ENCODE measurements at places on chromosomes 6 and 20.

DNA sequence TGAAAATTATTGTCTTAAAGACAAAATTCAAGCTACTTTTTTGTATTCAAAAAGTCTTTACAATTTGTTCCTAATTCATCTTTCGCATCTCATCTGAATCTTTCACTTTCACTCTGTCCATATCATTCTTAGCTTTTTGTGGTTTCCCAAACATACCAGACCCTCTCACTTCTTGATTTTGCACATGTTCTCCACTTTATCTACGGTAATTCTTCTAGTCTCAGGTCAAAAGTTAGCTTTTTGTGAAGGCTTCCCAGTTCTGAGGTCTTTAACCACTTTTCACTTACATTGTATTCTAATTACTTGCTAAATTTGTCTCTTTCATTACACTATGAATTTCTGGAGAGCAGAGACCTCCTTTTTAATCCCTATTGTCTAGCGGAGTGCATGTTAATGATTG, 34.6 kb upstream of the EPHA7 start:
- DNase-seq, result no peak

DNA sequence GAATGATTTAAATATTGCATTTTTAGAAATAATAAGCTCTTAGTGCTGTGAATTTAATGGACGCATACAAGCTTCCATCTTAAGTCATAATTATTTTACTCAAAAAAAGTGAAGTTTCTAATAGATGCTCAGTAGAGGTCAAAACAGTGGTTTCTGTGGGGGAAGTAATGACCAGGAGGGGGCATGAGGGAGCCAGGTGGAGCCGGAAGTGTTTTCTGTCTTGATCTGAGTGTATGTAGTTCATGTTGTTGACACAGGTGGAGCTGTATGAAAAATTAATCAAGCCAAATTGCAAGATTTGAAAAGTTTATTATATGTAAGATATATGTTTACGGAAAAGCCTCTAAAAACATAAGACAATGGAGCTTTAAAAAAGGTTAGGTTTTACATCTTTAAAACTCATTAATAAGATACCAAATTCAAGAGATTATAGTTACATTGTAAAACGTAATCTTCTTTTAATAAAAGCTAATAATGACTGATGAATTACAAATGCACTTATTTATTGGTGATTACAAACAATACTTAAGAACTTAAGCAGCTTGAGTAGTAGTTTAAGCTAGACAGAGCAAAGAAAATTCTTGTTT, 68.0 kb downstream of the PLAGL1 start:
- DNase-seq, result peak; percentile 32

- DNase-seq, result no peak
These were observed 258.5 kb upstream of the CDH4 start for GRCh38 chr20:60993433-60994044.

DNA sequence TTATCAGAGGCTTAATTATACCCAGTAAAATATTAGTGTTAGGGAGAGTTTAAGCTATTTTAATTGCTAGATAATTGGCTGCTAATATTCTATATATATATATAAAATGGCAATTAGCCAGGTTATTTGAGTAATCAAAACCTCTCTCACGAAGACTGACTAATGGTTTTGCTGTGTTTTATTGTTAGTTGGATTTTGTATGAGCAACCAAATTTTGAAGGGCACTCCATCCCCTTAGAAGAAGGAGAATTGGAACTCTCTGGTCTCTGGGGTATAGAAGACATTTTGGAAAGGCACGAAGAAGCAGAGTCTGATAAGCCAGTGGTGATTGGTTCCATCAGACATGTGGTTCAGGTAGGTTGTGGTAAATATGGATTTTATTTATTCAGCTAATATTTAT, 102.2 kb downstream of the RTN4IP1 start:
- DNase-seq, result no peak

- no peak for DNase-seq
These were observed 3.1 kb downstream of the FBXL4 start for GRCh38 chr6:98944598-98945081.

DNA sequence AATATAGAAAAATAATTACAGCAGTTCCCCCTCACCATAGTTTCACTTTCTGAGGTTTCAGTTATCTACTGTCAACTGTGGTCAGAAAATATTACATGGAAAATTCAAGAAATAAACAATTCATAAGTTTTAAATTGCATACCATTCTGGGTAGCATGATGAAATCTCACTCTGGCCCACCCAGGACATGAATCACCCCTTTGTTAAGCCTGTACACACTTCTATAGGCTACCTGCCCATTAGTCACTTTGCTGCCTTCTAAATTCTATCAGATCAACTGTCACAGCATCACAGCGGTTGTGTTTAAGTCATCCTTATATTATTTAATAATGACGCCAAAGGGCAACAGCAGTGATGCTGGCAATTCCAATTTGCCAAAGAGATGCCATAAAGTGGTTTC, 140.3 kb upstream of the RUNX2 start:
- DNase-seq, result no peak

- DNase-seq, result no peak
These were observed 352.1 kb downstream of the MMUT start for GRCh38 chr6:49110916-49111315.

DNA sequence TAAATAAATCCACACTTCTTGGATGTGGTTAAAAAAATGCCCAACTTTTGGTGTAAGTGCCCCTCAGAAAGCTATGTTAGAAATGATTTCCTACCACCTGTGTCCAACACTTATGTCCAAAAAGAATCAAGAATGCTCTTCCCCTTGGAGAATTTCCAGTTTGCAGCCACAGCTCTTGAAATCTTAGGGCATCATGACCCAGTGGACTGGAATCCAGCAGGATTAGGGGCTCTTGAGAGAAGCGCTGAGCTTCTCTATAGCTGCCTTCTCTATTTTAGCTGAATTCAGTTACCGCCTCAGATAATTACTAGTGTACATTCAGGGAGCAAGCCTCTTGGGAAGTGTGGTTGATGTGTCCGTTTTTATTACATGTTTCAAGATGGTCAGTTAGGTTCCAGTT, 2.5 kb downstream of the PHACTR1 start:
- DNase-seq, result no peak

- DNase-seq, result no peak
These were observed 6.3 kb upstream of the HINT3 start for GRCh38 chr6:125950293-125950692.

GRCh38 chr20:44001667-44002596, 87.3 kb downstream of the TOX2 start:
- no peak for DNase-seq

GRCh38 chr6:38438097-38438496, 201.6 kb downstream of the BTBD9 start:
- DNase-seq, result no peak

DNA sequence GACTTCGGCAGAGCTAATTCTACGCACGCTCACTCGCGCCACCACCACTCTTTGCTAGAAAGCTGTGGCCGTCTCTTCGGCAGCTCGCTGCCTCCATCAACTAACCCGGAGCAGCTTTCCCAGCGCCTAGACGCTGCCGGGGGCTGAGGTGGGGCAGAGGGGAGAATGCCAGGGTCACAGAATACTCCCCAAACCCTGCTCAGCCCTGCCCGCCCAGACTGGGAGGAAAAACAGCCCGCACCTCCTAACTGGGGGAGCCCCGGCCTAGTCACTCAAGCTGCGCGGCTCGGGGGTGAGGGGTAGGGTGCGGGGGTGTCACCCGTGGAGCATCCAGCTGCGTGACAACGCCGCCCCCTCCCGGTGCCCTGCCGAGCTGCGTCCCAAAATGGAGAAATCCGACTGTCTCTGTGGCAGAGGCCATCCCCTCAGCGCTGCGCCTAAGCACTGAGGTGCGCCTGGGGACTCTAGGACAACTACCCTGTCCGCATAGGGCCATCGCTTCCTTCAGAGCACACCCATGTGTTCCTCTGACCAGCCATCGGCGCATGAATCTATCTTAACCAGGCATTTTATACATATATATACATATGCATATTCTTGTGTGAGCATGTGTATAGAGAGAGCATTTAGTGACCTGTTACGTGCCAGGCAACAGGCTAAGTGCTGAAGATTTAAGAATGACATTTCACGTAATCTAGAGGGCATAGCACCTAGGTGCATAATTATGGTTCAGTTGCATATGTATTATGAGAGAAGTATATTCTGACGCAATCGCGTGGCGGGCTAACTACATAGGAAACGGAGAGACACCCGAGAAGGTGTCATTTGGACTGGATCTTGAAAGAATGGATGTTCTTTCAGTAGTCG, 1.5 kb upstream of the TENT5A start:
- DNase-seq, result peak; percentile 83

DNA sequence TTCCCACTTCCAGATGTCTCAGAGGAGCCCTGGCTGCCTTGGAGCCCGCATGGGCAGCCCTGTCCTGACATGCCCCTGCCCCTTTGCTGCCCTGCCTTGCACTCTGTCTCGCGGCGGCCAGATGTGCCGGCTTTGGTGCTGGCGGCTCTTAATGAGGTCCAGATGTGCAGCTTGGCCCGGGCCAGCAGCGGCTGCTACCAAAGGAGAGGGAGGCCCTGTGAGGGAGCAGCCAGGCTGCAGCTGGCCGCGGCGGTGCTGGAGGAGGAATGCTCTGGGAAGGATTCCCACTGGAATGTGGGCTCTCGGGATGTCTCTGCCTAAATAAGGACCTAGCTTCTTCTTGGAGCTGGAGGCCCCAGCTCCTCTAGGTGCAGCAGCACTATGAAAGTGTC, 72.4 kb downstream of the FGD2 start:
- DNase-seq, result no peak

- no peak for DNase-seq
These were observed 112.1 kb upstream of the TMEM170B start for GRCh38 chr6:11425431-11425871.

- no peak for DNase-seq
These were observed 100.8 kb downstream of the CAP2 start for GRCh38 chr6:17494177-17494576.

DNA sequence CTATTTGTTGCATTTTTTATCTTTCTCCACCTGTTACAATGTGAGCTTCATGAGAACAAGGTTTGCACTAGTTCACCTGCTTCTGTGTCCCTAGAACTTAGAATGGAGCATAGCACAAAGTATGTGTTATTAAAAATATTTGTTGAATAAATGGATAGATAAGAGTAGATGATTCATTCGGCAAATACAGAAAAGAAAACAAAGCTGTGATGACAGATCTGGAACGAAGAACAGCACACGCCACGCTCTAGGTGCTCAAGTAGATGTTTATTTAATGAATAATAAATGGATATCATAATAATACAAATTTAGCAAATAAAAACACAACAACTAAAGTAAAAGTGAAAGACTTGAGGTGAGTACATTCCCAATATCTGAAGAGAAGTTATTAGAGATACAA, 273.1 kb downstream of the HAO1 start:
- no peak for DNase-seq

GRCh38 chr6:168620578-168620977, 179.6 kb downstream of the SMOC2 start:
- no peak for DNase-seq

- DNase-seq, result no peak
These were observed 64.6 kb downstream of the SYNE1 start for GRCh38 chr6:152572338-152573088.

DNA sequence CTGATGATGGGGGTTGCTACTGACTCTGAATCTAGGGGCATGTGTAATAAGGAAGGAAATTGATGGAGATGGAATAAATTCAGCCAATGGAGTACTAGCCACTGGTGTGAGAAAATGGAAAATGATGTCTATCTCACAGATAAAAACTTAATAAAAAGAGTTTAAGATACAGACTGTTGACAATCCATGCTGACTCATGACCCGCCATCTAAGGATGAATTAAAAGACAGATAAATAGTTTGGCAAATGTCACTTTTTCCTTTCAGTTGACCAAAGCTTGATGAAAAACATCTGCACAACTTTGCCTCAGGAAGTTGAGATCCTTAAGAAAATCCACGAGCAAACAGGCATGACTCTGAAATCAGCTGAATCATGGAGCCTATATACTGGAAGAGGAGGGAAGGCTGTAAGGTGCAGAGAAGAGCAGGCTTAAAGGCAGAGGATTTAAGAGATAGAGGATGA, 82.6 kb upstream of the BMP5 start:
- DNase-seq, result no peak

DNA sequence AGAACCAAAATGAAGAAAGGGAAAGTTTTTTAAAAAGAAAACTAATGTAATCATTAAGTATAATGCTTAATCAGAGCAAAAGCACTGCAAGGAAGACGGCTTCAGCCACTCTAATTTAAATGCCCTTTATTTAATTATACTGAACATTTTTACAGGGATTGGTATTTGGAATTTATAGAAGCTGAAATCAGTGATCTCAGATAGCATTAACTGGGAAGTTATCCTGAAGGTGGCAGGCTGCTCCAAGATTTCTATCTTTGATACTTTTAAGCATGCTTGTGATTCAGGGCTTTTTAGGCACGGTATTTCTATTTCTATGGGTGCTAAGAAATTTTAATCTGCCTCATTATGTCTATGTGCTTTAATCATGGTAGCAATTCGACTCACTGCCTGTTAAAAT, 1.3 kb upstream of the NDUFAF4 start:
- no peak for DNase-seq

- DNase-seq, result no peak
These were observed 40.1 kb upstream of the AKIRIN2 start for GRCh38 chr6:87742106-87742505.

- no peak for DNase-seq
These were observed 165.3 kb upstream of the PREP start for GRCh38 chr6:105568142-105568541.

- DNase-seq, result no peak
These were observed 7.9 kb upstream of the BLCAP start for GRCh38 chr20:37535443-37536132.

- DNase-seq, result no peak
These were observed 4.2 kb downstream of the SYNDIG1 start for GRCh38 chr20:24473435-24474223.

- DNase-seq, result no peak
These were observed 194.0 kb upstream of the RNF217 start for GRCh38 chr6:124768224-124768623.

DNA sequence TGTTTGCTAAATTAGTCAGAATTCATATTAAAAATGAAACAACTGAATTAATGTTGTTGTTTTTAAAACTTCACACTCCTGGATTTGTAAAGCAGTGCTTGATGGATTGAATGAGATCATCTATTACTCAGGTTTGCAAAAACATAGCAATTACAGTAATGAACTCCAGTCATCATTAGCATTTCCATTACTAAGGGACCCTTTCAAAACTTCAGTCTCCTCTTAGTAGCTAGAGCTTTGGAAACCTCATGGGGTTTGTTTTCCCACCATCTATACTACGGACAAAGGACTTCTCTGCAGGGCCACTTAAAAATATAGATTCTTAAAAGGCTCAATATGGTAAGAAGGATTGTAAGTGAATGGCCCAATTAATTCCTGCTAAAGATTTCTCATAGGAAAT, 209.9 kb upstream of the PRND start:
- no peak for DNase-seq

DNA sequence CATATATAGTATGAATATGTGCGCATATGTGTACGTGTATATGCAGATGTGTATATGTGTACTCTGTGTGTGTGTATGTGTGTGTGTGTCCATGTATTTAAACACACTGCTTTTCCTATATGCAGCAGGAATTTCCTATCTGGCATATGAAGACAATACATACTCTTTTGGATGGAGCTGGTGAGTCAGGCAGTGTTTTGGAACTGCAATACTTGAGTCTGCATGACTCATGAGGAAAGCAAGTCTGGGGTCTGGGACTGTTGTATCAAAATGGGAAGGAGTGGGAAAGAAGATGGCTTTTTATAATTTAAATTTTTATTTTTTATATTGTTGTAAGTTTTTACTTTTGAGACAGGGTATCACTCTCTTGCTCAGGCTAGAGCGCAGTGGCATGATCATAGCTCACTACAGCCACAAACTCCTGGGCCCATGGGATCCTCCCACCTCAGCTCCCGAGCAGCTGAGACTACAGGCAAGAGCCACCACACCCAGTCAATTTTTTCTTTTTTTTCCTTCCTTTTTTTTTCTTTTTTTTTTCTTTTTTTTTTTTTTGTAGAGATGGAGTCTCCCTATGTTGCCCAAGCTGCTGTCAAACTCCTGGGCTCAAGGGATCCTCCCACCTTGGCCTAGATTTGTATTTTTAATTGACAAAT, 72.2 kb downstream of the ATXN1 start:
- no peak for DNase-seq
